ENCODE measurements at places on chromosomes 7 and 10. TPM values are rescaled to one million over a fixed set of nuclear protein-coding genes. Genes with fewer than 3 reads are reported as not detected.

The CREB5 gene
- total RNA-seq = 7.1 TPM

GRCh38 chr7:26912338-26912737, 47.9 kb upstream of the SKAP2 start:
- no peaks in the 10 kb centered on the region for H3K36me3 ChIP-seq
- H3K27me3 ChIP-seq = peaks cover 22% of the 10 kb centered on the region
- no peak overlapping the region for H3K4me3 ChIP-seq
- no peak for DNase-seq
- H3K4me1 ChIP-seq = no peaks in the 10 kb centered on the region
- H3K27ac ChIP-seq = no peak overlapping the region

GRCh38 chr10:82161264-82161663, 286.3 kb downstream of the NRG3 start:
- DNase-seq = no peak
- H3K36me3 ChIP-seq = no peaks in the 10 kb centered on the region
- no peak overlapping the region for H3K4me3 ChIP-seq
- no peaks in the 10 kb centered on the region for H3K4me1 ChIP-seq
- H3K27ac ChIP-seq = no peak overlapping the region

DNA sequence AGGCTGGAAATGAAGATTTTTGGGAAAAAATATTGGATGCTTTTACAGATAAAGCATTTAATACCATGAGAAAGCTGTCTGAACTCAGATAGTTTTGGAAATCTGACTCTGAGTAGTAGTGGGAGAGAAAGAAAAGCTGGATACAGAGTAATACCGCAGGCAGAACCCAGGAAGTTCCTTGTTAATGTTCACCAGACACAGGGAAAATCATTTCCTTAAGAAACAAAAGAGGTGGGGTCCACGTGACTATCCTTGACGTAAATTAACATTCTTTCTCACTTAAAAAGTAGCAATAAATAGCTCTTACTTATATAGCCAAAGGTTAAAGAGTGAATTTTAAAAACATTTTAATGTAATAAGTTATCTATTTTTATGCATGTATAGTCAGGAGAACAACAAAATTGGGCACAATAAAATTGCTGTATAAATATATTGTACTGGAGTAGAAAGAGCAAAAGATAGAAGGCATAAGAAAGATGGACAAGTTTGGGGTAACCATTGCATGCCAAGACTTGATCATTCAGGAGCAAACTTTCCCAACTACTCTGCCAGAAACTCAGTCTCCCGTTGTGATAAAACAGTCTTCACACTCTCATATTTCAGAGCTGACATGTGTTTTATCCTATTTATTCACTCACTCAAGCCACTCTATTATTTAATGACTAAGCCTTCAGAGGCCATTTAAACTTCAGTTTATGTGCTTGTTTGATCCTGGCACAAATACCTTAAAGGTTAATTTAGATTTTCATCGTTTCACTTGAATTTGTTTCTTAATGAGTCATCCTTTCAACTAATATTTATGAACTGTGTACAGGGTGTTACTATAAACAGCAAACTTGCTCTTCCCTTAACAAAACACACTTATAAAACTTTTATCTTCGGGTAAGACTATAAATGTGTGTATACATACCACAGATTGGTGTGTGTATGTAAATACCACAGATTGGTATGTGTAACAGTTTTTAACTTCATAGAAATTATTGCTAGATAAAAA, 143.1 kb downstream of the GNAI1 start:
- DNase-seq = peak; percentile 92
- H3K4me3 ChIP-seq = peak overlapping the region; percentile 2
- peak overlapping the region; percentile 79 for H3K27ac ChIP-seq
- no peaks in the 10 kb centered on the region for H3K27me3 ChIP-seq
- peaks cover 61% of the 10 kb centered on the region for H3K4me1 ChIP-seq

The RBP3 gene
- total RNA-seq = not detected

GRCh38 chr10:49594594-49594993, 15.5 kb upstream of the SLC18A3 start:
- H3K27me3 ChIP-seq = no peaks in the 10 kb centered on the region
- DNase-seq = peak; percentile 75
- H3K4me3 ChIP-seq = no peak overlapping the region
- no peaks in the 10 kb centered on the region for H3K4me1 ChIP-seq
- H3K36me3 ChIP-seq = no peaks in the 10 kb centered on the region
- no peak overlapping the region for H3K27ac ChIP-seq

DNA sequence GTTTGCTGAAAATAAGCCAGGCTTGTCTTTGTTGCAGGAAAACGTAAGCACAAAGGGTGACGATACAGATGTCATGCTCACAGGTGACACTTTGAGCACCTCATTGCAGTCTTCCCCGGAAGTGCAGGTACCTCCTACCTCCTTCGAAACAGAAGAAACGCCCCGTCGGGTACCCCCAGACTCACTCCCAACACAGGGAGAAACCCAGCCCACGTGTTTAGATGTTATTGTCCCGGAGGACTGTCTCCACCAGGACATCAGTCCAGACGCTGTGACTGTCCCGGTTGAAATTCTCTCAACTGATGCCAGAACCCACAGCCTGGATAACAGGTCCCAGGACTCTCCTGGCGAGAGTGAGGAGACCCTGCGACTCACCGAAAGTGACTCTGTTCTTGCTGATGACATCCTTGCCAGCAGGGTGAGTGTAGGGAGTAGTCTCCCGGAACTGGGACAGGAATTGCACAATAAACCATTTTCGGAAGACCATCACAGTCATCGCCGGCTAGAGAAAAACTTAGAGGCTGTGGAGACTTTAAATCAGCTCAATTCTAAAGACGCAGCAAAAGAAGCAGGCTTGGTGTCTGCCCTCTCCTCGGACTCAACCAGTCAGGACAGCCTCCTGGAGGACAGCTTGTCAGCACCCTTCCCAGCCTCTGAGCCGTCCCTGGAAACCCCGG, 18.3 kb upstream of the BHLHA15 start:
- peaks cover 16% of the 10 kb centered on the region for H3K36me3 ChIP-seq
- no peaks in the 10 kb centered on the region for H3K4me1 ChIP-seq
- no peak overlapping the region for H3K4me3 ChIP-seq
- H3K27me3 ChIP-seq = no peaks in the 10 kb centered on the region
- H3K27ac ChIP-seq = no peak overlapping the region

DNA sequence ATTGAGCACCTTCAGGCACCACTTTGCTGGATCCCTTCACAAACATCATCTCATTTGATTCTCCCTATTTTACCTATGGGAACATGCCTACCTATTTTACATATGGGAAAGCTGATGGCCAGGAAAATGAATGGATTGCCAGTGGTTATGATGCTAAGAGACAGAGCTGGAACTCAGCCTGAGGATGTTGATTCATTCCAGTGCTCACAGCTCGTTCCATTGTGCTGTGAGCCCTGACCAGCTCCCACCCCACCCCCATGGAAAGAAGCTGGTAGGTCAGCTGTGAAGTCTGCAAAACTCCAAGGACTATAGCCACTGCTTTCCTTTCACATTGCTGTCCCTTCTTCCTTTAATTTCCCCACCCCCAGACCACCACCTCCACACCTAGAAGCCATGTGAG, 9.6 kb downstream of the UBTD1 start:
- no peaks in the 10 kb centered on the region for H3K36me3 ChIP-seq
- H3K4me3 ChIP-seq = no peak overlapping the region
- H3K27me3 ChIP-seq = no peaks in the 10 kb centered on the region
- no peaks in the 10 kb centered on the region for H3K4me1 ChIP-seq

- no peaks in the 10 kb centered on the region for H3K36me3 ChIP-seq
- DNase-seq = no peak
- no peak overlapping the region for H3K4me3 ChIP-seq
- H3K27ac ChIP-seq = no peak overlapping the region
These were observed 15.9 kb upstream of the AKR1E2 start for GRCh38 chr10:4810092-4810491.

- peak; percentile 14 for DNase-seq
- no peaks in the 10 kb centered on the region for H3K36me3 ChIP-seq
- H3K27me3 ChIP-seq = no peaks in the 10 kb centered on the region
- no peak overlapping the region for H3K27ac ChIP-seq
- peaks cover 11% of the 10 kb centered on the region for H3K4me1 ChIP-seq
These were observed 30.5 kb downstream of the CTNNA3 start for GRCh38 chr10:67665491-67665890.

GRCh38 chr10:29033311-29033940, 255.4 kb upstream of the LYZL1 start:
- no peak overlapping the region for H3K27ac ChIP-seq
- no peaks in the 10 kb centered on the region for H3K4me1 ChIP-seq
- H3K36me3 ChIP-seq = no peaks in the 10 kb centered on the region

GRCh38 chr10:101452593-101452992, 98.6 kb downstream of the BTRC start:
- H3K4me3 ChIP-seq = no peak overlapping the region
- no peaks in the 10 kb centered on the region for H3K36me3 ChIP-seq
- H3K27ac ChIP-seq = no peak overlapping the region
- no peak for DNase-seq
- H3K27me3 ChIP-seq = no peaks in the 10 kb centered on the region

GRCh38 chr7:129740574-129741410, 129.3 kb downstream of the NRF1 start:
- no peaks in the 10 kb centered on the region for H3K4me1 ChIP-seq
- no peak overlapping the region for H3K27ac ChIP-seq
- no peaks in the 10 kb centered on the region for H3K27me3 ChIP-seq
- H3K36me3 ChIP-seq = peaks cover 3% of the 10 kb centered on the region
- no peak for DNase-seq
- no peak overlapping the region for H3K4me3 ChIP-seq

- peaks cover 66% of the 10 kb centered on the region for H3K36me3 ChIP-seq
- H3K4me1 ChIP-seq = peaks cover 13% of the 10 kb centered on the region
- H3K27me3 ChIP-seq = no peaks in the 10 kb centered on the region
- DNase-seq = no peak
These were observed 4.9 kb downstream of the GNB2 start for GRCh38 chr7:100678291-100678984.

The MMD2 gene
- total RNA-seq = not detected

- DNase-seq = peak; percentile 62
- H3K4me1 ChIP-seq = no peaks in the 10 kb centered on the region
- H3K27me3 ChIP-seq = no peaks in the 10 kb centered on the region
- no peaks in the 10 kb centered on the region for H3K36me3 ChIP-seq
- no peak overlapping the region for H3K27ac ChIP-seq
These were observed 52.6 kb upstream of the BET1 start for GRCh38 chr7:94056796-94057207.

DNA sequence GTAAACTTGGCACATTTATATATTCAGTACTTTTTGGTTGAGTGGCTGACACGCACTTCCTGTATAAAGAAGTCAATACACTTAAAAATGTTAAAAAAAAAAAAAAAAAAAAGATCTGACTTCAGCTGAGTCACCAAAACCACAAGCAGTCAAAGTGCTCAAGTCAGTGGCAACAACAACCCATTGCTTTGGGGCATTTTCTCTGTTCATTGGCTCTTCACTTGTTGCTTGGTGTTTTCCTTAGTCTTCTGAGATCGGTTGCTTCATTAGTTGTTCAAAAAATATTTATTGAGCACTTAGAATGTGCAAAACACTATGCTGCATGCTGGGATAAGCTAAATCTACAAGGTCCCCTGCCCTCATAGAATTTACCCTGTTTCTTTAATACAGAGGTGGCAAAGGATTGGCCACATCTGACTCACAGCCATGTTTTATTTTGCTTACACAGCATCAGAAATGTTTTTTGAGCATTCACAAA, 63.7 kb downstream of the ZNRF2 start:
- peak overlapping the region; percentile 76 for H3K27ac ChIP-seq
- H3K27me3 ChIP-seq = no peaks in the 10 kb centered on the region
- no peaks in the 10 kb centered on the region for H3K36me3 ChIP-seq
- peaks cover 74% of the 10 kb centered on the region for H3K4me1 ChIP-seq
- peak; percentile 82 for DNase-seq
- H3K4me3 ChIP-seq = peak overlapping the region; percentile 10

GRCh38 chr10:29780096-29780495, 145.3 kb upstream of the SVIL start:
- H3K4me3 ChIP-seq = no peak overlapping the region
- H3K4me1 ChIP-seq = no peaks in the 10 kb centered on the region
- no peaks in the 10 kb centered on the region for H3K36me3 ChIP-seq
- no peak overlapping the region for H3K27ac ChIP-seq

DNA sequence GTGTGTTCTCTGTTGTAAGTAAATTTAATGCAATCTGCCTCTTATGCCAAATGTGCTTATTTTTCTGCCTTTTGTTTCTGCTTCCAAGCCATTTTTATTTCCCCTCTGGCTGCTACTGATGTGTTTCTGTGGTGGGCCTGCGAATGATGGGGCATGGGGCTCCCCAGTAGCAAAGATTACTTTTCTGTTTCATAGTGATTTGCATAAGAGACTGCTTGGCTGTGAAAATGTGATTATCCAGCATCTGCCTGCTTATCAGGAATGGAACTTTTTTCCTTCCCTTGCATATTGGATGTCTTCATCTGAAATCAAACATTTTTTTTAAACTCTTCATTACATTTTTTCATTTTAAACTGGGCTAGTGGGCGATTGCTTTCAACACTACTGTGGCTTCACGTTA, 57.7 kb upstream of the BTBD16 start:
- no peak overlapping the region for H3K27ac ChIP-seq
- H3K4me1 ChIP-seq = no peaks in the 10 kb centered on the region
- no peak overlapping the region for H3K4me3 ChIP-seq
- H3K27me3 ChIP-seq = peaks cover 34% of the 10 kb centered on the region

The IL2RA gene
- not detected for total RNA-seq

DNA sequence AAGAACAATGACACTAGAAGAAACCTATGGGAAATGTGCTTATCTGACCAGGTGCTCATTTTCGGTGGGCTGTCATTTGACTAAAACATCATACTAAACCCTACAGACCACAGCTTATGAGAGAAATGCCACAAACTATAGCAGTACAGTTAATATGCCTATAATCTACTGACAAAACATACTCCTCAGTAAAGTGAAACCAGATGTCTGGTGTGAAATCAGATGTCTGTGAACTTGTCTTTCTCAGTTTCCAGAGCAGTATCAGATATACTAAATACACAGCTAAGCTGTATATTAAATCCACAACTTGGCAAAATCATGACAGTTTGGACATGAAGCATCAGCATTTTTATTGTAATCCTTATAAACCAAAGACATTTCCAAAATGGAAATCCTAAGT, 3.3 kb downstream of the IMMP2L start:
- peaks cover 35% of the 10 kb centered on the region for H3K4me1 ChIP-seq
- no peaks in the 10 kb centered on the region for H3K36me3 ChIP-seq
- no peak overlapping the region for H3K27ac ChIP-seq
- DNase-seq = peak; percentile 54
- H3K4me3 ChIP-seq = no peak overlapping the region
- H3K27me3 ChIP-seq = no peaks in the 10 kb centered on the region

The CRHR2 gene
- not detected for total RNA-seq

All from A673 (cell line).